GM23338 (cell line): ENCODE measurements at places on chromosomes 7 and 10. TPM values are rescaled to one million over a fixed set of nuclear protein-coding genes. Genes with fewer than 3 reads are reported as not detected.
A peak's percentile ranks its signal among the peaks of the same experiment; 100 is the strongest.

- no peaks in the 10 kb centered on the region for H3K27me3 ChIP-seq
- no peak overlapping the region for H3K4me3 ChIP-seq
- H3K36me3 ChIP-seq, result no peaks in the 10 kb centered on the region
- H3K4me1 ChIP-seq, result peaks cover 14% of the 10 kb centered on the region; the same call in 1 of the 2 replicates
- no peak for DNase-seq
Measured at GRCh38 chr7:142347091-142347490, 89.2 kb upstream of the PRSS58 start.

DNA sequence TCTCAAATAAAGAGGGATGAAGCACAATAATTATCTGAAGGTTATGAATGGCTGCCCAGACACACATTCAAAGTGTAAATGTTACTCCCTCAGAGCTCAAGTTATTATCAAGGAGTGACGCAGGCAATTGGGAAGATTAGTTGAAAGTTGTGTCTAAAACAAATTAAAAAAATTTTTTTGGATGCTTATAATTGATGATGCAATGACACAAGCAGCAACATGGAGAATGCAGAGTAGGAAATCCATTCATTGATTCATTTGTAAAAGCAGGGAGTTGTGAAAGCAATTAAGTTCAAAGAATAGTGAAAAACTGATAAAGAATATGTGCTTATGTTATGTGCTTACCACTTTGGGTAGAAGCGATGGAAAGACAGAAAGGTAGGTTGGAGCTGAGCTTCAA, 120.4 kb downstream of the CDK6 start:
- peaks cover 4% of the 10 kb centered on the region; the same call in 1 of the 2 replicates for H3K4me1 ChIP-seq
- no peak for DNase-seq
- H3K27me3 ChIP-seq, result no peaks in the 10 kb centered on the region

GRCh38 chr7:295155-296154, 5.5 kb downstream of the FOXL3 start:
- H3K4me3 ChIP-seq, result no peak overlapping the region
- peaks cover 34% of the 10 kb centered on the region for H3K27me3 ChIP-seq

- H3K27me3 ChIP-seq, result peaks cover 7% of the 10 kb centered on the region
- H3K36me3 ChIP-seq, result no peaks in the 10 kb centered on the region
- H3K4me1 ChIP-seq, result peaks cover 31% of the 10 kb centered on the region
- DNase-seq, result peak; percentile 66
- H3K27ac ChIP-seq, result no peak overlapping the region
Measured at GRCh38 chr7:116522247-116522646, 2.6 kb upstream of the CAV1 start.

GRCh38 chr7:127979113-127979727, 52.0 kb downstream of the LRRC4 start:
- peaks cover 14% of the 10 kb centered on the region for H3K36me3 ChIP-seq
- peaks cover 24% of the 10 kb centered on the region for H3K4me1 ChIP-seq
- H3K27me3 ChIP-seq, result no peaks in the 10 kb centered on the region
- no peak overlapping the region for H3K27ac ChIP-seq
- no peak for DNase-seq
- no peak overlapping the region for H3K4me3 ChIP-seq

GRCh38 chr7:19069842-19070241, 47.6 kb downstream of the TWIST1 start:
- no peak overlapping the region for H3K27ac ChIP-seq
- no peaks in the 10 kb centered on the region for H3K4me1 ChIP-seq
- no peaks in the 10 kb centered on the region for H3K27me3 ChIP-seq
- H3K4me3 ChIP-seq, result no peak overlapping the region
- peak; percentile 59 for DNase-seq

DNA sequence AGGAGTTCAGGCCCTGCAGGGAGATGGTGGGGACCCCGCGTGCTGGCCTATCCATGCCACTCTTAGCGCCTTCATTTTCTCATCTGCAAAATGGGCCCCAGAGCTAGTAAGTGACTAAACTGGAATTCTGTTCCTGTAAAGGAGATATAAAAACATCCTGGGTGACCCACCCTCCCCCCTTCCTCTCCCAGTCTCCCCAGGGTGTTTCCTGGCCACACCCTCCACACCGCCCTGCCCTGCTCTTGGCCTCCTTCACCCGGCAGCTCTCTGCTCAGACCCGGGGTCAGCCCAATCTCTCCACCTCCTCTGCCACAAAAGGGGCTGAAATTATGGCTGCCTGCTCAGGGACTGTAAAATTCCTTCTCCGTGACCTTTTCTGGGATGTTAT, 70.7 kb downstream of the C10orf105 start:
- H3K4me3 ChIP-seq, result no peak overlapping the region
- no peaks in the 10 kb centered on the region for H3K36me3 ChIP-seq
- no peak for DNase-seq

Gene GNAT3
- not detected in 2 replicates for total RNA-seq

Gene PRSS1
- not detected in 2 replicates for total RNA-seq

GRCh38 chr7:30184791-30185487, 50.2 kb downstream of the MTURN start:
- no peaks in the 10 kb centered on the region for H3K4me1 ChIP-seq
- H3K27me3 ChIP-seq, result no peaks in the 10 kb centered on the region
- DNase-seq, result no peak
- H3K27ac ChIP-seq, result no peak overlapping the region

- H3K27me3 ChIP-seq, result no peaks in the 10 kb centered on the region
- H3K27ac ChIP-seq, result no peak overlapping the region
- no peaks in the 10 kb centered on the region for H3K4me1 ChIP-seq
- H3K4me3 ChIP-seq, result no peak overlapping the region
- peaks cover 5% of the 10 kb centered on the region; the same call in 1 of the 2 replicates for H3K36me3 ChIP-seq
Measured at GRCh38 chr10:127978481-127978880, 71.6 kb downstream of the PTPRE start.

Gene CYP3A4
- not detected in 2 replicates for total RNA-seq

GRCh38 chr7:146387140-146387539, 270.5 kb downstream of the CNTNAP2 start:
- H3K27ac ChIP-seq, result no peak overlapping the region
- H3K4me3 ChIP-seq, result no peak overlapping the region
- no peak for DNase-seq
- H3K36me3 ChIP-seq, result 0 out of 2 replicates have a peak, but pooled peaks cover 5% of the 10 kb centered on the region
- H3K27me3 ChIP-seq, result no peaks in the 10 kb centered on the region
- H3K4me1 ChIP-seq, result no peaks in the 10 kb centered on the region

GRCh38 chr10:11246752-11247467, 229.2 kb downstream of the CELF2 start:
- no peak for DNase-seq
- H3K36me3 ChIP-seq, result no peaks in the 10 kb centered on the region
- H3K27me3 ChIP-seq, result no peaks in the 10 kb centered on the region
- peaks cover 14% of the 10 kb centered on the region for H3K4me1 ChIP-seq
- no peak overlapping the region for H3K4me3 ChIP-seq

- no peaks in the 10 kb centered on the region for H3K36me3 ChIP-seq
- H3K27me3 ChIP-seq, result no peaks in the 10 kb centered on the region
- peaks cover 73% of the 10 kb centered on the region for H3K4me1 ChIP-seq
- H3K27ac ChIP-seq, result peak overlapping the region; percentile 53; the same call in 1 of the 2 replicates
- DNase-seq, result peak; percentile 76
Measured at GRCh38 chr10:34186745-34187144, 628.4 kb downstream of the PARD3 start.

Gene LRRC18
- not detected in 2 replicates for total RNA-seq

Gene DEPP1
- 0.12 and 1.3 TPM in 2 replicates for total RNA-seq

DNA sequence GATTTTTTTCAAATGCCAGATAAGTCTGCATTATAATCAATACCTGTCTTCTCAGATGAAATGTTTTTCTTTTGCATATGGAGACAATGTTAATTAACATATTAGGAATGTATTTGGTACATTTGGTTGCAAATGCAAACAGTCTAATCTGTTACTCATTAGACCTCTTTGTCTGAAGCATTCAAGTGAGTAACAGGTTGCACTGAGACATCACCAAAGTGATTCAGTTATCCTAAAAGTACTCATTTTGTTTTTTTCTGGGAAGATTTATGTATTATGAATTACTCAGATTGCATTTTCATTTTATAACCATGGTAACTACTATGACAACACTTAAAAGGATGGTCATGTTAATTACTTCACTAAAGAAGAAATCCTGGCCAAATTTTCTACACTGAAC, 513.6 kb downstream of the HTR7 start:
- H3K27ac ChIP-seq, result no peak overlapping the region
- peaks cover 5% of the 10 kb centered on the region; the same call in 1 of the 2 replicates for H3K4me1 ChIP-seq
- DNase-seq, result no peak
- no peak overlapping the region for H3K4me3 ChIP-seq
- H3K27me3 ChIP-seq, result no peaks in the 10 kb centered on the region
- no peaks in the 10 kb centered on the region for H3K36me3 ChIP-seq

GRCh38 chr10:70190581-70190980, 20.3 kb upstream of the SAR1A start:
- no peak overlapping the region for H3K4me3 ChIP-seq
- H3K4me1 ChIP-seq, result no peaks in the 10 kb centered on the region
- H3K36me3 ChIP-seq, result no peaks in the 10 kb centered on the region
- no peak overlapping the region for H3K27ac ChIP-seq
- H3K27me3 ChIP-seq, result no peaks in the 10 kb centered on the region

GRCh38 chr7:55065079-55065478, 46.3 kb downstream of the EGFR start:
- peaks cover 19% of the 10 kb centered on the region for H3K4me1 ChIP-seq
- no peaks in the 10 kb centered on the region for H3K36me3 ChIP-seq
- H3K4me3 ChIP-seq, result no peak overlapping the region
- no peak overlapping the region for H3K27ac ChIP-seq

- H3K36me3 ChIP-seq, result peaks cover 7% of the 10 kb centered on the region
- H3K4me3 ChIP-seq, result no peak overlapping the region
- H3K27me3 ChIP-seq, result no peaks in the 10 kb centered on the region
- H3K27ac ChIP-seq, result no peak overlapping the region; the same call in 1 of the 2 replicates
- H3K4me1 ChIP-seq, result peaks cover 45% of the 10 kb centered on the region
- peak; percentile 95 for DNase-seq
Measured at GRCh38 chr7:105656922-105657521, 75.7 kb upstream of the EFCAB10 start.

Gene RARRES2
- 164 and 169 TPM in 2 replicates for total RNA-seq

GRCh38 chr7:95590387-95591248, 5.7 kb downstream of the PDK4 start:
- H3K4me1 ChIP-seq, result peaks cover 4% of the 10 kb centered on the region; the same call in 1 of the 2 replicates
- no peak overlapping the region for H3K27ac ChIP-seq
- peaks cover 14% of the 10 kb centered on the region for H3K27me3 ChIP-seq

GRCh38 chr10:34815185-34816084, at the start of gene PARD3:
Gene PARD3, minus strand, starts transcription at chr10:34815296. Its CDS starts 301 bp downstream, at chr10:34814995.
- DNase-seq, result peak; percentile 81
- H3K4me1 ChIP-seq, result peaks cover 35% of the 10 kb centered on the region
- H3K36me3 ChIP-seq, result no peaks in the 10 kb centered on the region
- peak within 1 kb of the TSS; percentile 87 for H3K27ac ChIP-seq
- H3K4me3 ChIP-seq, result peak within 1 kb of the TSS; percentile 94

GRCh38 chr10:8069108-8069507, 14.6 kb downstream of the GATA3 start:
- no peak overlapping the region for H3K27ac ChIP-seq
- no peaks in the 10 kb centered on the region for H3K36me3 ChIP-seq
- no peak for DNase-seq
- peaks cover 19% of the 10 kb centered on the region for H3K4me1 ChIP-seq

DNA sequence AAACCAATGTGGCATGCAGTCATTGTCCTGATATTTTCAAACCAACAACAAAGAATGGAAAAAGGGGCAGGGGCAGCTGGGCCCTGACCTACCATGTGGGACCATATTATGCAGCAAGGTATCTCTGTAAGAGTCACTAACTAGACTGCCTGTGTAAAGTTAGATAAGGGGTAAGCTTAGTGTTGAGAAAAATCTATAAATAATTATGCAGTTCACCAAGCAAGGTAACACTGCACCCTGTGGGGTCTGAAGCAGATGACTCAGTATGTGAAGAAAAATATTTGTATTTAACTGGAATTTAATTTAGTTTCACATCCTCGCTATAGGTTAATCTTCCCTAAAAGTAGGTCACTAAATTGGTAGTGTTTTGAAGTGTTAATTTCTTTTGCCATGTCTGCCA, 99.3 kb downstream of the PPP1R3A start:
- no peaks in the 10 kb centered on the region for H3K36me3 ChIP-seq
- DNase-seq, result no peak
- H3K4me1 ChIP-seq, result no peaks in the 10 kb centered on the region; the same call in 1 of the 2 replicates

- no peak overlapping the region for H3K27ac ChIP-seq
- no peak overlapping the region for H3K4me3 ChIP-seq
- H3K27me3 ChIP-seq, result no peaks in the 10 kb centered on the region
Measured at GRCh38 chr7:1386623-1387220, 72.5 kb downstream of the MICALL2 start.

Gene INMT
- total RNA-seq, result 0.19 and 1.1 TPM in 2 replicates

- H3K27me3 ChIP-seq, result no peaks in the 10 kb centered on the region
- H3K27ac ChIP-seq, result no peak overlapping the region
- H3K36me3 ChIP-seq, result no peaks in the 10 kb centered on the region
- H3K4me3 ChIP-seq, result no peak overlapping the region
- no peak for DNase-seq
- H3K4me1 ChIP-seq, result no peaks in the 10 kb centered on the region; the same call in 1 of the 2 replicates
Measured at GRCh38 chr7:111232249-111233084, 141.5 kb downstream of the LRRN3 start.

Gene SORCS3
- total RNA-seq, result 1.4 TPM in 2 replicates

Gene VWA2
- total RNA-seq, result 2.0 and 3.7 TPM in 2 replicates

DNA sequence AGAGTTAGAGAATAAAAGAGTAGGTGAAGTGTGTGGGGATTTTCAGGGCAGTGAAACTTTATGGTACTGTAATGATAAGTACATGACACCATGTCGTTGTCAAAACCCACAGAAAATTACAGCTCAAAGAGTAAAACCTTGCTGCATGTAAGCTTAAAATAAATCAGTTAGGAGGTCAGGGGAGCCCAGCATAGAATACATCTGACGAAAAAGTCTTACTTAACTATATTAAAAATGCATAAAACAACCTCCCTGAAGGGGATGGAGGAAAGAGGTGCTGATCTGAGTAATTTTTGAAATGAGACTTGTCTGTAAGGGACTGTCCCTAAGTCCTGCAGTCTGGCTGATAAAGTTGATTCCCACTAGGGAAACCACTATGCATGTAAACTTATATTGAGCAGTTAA, 49.8 kb upstream of the AKR1E2 start:
- H3K27ac ChIP-seq, result no peak overlapping the region
- no peak overlapping the region for H3K4me3 ChIP-seq
- no peaks in the 10 kb centered on the region for H3K4me1 ChIP-seq
- no peaks in the 10 kb centered on the region for H3K27me3 ChIP-seq
- DNase-seq, result no peak

DNA sequence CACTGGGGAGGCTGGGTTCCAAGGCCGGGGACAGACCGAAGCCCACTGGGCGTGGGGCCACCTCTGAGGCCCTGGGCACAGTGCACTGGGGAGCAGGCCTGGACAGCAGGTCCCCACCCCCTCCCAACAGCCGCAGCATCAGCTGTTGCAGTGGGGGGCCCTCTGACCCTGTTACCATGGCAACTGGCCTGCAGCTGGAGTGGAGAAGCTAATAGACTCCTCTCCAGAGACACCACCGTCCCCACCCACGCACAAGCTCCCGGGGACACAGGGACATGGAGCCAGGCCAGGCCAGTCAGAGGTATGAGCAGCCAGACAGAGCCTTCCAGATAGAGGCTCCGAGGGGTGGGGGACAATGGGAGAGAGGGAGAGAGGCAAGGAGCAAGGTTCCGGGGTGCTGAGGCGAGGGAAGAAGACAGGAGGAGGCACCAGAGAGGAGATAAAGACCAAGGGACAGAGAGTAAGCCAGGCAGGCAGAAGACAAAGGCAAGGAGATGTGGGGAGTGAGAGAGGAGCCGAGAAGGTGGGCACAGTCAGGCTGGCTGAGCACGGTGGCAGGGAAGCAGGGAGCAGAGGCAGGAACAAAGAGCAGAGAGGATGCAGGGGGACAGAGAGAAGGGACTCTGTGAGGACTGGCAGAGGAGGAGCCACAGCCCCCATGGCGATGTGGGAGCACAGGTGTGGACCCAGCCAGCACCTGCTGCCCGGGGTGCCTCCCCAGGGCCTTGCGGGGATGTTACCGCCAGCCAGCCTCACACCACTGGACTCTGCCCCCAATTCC, 6.7 kb downstream of the KCNH2 start:
- peaks cover 20% of the 10 kb centered on the region for H3K27me3 ChIP-seq
- no peak overlapping the region for H3K4me3 ChIP-seq
- no peak for DNase-seq
- no peak overlapping the region for H3K27ac ChIP-seq
- peaks cover 31% of the 10 kb centered on the region for H3K4me1 ChIP-seq
- no peaks in the 10 kb centered on the region for H3K36me3 ChIP-seq
